CD8-positive, alpha-beta T cell (primary cell): ENCODE measurements at places on chromosomes 12 and 14.
A peak's percentile ranks its signal among the peaks of the same experiment; 100 is the strongest.

DNA sequence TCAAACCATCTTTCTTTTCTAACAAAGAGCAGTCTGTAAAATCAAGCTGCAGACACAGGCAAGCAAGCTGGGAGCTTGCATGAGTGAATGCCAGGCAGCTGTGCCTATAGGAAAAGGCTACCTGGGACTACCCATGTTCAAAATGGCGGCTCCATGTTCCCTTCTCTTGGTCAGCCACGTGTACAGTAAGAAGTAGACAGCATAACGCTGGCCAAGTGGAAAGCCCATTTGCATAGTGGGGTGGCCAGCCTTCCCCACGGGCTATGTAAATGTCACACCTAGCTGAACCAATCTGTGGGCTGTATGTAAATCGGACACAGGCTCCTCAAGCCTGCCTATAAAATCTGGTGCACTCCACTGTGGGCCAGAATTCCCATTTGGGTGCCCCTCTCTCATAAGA lies 117.1 kb downstream of the SYT10 start:
- DNase-seq: no peak

DNA sequence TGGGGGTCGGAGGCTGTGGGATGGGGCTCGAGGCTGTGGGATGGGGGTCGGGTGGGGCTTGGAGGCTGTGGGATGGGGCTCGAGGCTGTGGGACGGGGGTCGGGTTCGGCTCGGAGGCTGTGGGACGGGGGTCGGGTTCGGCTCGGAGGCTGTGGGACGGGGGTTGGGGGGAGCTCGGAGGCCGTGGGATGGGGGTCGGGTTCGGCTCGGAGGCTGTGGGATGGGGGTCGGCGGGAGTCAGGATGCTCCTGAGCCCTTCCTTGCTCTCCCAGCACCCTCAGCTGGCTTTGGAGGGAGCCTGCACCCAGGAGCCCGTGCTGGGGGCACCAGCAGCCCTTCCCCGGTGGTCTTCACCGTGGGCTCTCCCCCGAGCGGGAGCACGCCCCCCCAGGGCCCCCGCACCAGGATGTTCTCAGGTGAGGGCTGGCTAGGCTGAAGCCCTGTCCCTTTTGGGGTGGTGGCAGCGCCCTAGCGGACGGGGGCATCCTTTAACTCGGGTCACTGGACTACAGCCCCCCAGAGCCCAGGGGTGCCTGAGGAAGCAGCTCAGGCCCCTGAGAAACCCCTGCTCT lies 11.9 kb upstream of the PUS1 start:
- no peak for DNase-seq

DNA sequence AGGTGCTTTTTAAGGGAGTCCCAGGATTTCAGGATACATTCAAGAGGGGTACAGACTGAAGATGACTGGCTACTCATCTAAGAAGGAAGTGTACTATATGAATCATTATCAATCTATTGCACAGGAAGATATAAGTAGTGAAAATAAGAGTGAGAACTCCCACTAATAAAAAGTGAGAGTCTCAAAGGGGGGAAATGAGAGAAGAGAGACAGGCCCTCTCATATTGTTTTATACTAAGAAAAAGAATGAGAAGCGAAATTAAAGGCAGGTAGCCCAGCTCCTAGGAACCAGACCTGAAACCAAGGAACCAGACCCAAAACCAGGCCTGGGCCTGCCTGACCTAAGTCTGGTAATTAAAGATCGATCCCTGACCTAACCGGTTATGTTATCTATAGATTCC lies 54.6 kb downstream of the TESPA1 start:
- no peak for DNase-seq

GRCh38 chr14:76584271-76584702 lies 177.0 kb upstream of the VASH1 start:
- no peak for DNase-seq

DNA sequence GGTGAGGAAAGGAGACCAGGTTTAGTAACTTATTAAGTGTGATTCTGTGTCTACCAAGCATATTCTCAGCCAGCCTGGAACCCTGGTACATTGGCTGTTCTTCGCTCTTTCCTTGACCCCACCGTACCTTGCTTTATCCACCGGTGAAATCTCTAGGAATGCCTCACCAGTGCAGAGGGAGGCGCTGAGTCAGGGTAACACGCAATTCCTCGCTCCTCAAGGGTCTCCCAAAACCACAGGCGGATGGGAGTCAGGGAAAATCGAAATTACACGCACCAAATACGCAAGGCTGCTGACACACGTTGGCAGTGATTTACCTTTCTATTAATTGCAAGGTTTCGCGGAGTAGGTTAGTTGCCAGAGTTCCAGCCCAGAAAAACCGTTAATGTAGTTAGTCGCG lies 845 bp downstream of the L3HYPDH start:
- DNase-seq: no peak

DNA sequence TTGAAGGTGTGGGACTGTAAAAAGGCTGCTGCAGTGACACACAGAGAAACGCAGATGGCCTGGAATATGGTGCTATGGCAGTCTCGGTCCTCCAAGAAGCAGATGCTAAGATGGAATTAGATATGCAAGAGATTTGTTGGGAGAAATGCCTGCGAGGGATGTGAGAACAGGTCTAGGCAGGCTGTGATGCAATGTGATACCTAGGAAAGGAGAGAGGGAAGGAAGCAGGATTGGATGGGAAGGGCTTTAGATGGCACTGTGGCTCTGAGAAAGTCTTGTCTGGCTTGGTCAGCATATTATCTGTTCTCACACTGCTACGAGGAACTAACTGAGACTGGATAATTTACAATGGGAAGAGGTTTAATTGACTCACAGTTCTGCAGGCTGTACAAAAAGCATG lies 374.4 kb downstream of the BCAT1 start:
- DNase-seq: no peak

DNA sequence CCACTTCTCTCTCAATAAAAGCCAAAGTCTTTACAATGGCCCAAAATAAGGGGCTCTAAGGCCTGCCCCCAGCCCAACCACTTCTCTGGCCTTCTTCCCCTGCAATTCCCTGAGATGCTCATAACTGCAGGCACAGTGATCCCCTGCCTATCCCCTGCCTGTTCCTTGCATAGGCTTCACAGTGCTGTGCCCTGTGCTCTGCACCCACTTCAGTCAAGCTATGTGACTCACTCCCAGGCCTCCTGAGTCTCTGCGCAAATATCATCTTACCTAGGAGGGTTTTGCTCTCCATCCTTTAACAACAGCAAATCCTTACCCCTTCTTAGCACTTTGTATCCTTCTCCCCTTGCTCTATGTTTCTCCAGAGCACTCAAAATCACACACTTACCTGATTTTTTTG lies 242.2 kb downstream of the MSRB3 start:
- no peak for DNase-seq

- DNase-seq: no peak
Measured at GRCh38 chr12:19867151-19867550, 427.9 kb downstream of the AEBP2 start.

- no peak for DNase-seq
Measured at GRCh38 chr14:101506926-101507835, 54.1 kb upstream of the DIO3 start.

GRCh38 chr12:57837864-57838562 lies 8.5 kb downstream of the CTDSP2 start:
- no peak for DNase-seq

DNA sequence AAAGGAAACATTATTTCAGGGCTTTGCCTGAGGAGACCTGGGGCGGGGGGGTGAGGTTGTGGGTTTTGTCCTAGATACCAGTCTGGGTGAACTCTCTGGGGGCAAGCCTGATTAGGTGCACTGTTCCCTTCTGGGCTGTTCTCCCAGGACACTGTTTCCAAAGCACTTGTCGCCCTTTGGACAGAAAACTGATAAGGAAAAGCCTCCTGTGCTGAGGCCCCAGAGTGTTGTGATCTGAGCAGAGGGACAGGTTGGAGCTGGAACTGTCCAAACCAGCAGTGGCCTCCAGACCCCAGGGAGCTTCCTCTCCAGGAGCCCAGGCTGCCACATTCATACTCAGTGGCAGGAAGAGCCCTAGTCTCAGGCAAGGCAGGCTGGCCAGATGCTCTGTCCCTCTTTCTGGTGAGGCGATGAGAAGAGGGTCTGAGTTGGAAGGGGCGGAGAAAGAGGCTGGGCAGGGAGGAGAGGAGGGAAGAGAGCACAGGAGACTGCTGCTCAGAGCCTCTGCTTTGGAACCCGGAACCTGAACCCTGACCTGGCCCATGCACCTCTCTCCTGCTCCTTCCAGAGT lies 1.9 kb downstream of the GALNT16 start:
- DNase-seq: no peak

GRCh38 chr14:51782435-51782834 lies 78.0 kb upstream of the GNG2 start:
- no peak for DNase-seq

- DNase-seq: no peak
Measured at GRCh38 chr12:26939953-26940352, 1.7 kb downstream of the FGFR1OP2 start.

GRCh38 chr12:43882578-43883178 lies 46.8 kb downstream of the TMEM117 start:
- peak; percentile 29 for DNase-seq

GRCh38 chr12:96400631-96401075 lies 414 bp upstream of the CDK17 start:
- no peak for DNase-seq

DNA sequence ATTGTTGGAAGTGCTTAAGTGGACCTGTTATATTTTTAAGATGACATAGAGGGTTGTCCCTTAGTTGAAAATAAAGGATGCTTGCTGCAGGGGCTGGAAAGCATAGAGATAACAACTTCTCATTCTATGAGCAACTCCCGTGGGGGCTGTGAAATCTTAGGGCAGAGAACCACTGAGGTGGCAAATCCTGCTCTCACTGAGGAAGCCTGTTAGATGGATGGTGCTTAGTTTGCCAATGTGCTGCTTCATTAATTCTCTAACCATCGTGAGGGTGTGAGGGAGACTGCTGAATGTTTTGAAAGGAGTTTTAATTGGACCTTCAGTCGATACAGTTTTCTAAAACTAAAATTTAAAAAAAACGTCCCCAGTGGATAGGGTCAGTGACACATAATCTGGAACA lies 46.5 kb downstream of the PTPRO start:
- no peak for DNase-seq

GRCh38 chr12:11730299-11731041 lies 81.0 kb downstream of the ETV6 start:
- no peak for DNase-seq

DNA sequence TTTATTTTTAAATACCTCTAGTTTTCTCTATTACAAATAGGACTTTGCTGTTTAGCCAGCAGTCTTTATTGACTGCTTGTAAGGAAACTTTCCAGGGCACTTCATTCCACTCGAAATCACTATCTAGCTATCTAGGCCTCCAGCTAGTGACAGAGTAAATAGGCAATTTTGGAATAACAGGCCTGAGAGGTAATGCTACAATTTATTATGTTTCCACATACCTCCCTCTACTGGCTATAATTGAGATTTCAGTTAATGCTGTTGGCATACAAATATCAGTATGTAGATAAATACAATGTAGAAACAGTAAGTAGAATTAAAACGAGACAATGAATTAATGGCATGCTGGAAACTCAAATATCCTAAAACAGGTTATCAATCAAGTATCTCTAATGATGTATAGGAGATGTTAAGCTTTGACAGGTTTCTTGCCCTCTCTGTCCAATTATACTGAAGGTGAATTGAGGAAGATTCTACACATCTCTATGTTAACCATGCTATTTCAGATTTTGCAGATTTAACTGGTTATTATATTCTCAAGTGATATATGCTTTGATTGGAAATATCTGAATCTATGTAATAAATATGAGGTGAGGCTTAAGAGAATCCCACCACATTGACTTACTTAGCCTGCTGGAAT lies 7.2 kb downstream of the DTD2 start:
- no peak for DNase-seq

- DNase-seq: no peak
Measured at GRCh38 chr12:118052324-118053070, 8.5 kb downstream of the WSB2 start.

GRCh38 chr14:29528889-29529288 lies 398.8 kb downstream of the PRKD1 start:
- DNase-seq: no peak

DNA sequence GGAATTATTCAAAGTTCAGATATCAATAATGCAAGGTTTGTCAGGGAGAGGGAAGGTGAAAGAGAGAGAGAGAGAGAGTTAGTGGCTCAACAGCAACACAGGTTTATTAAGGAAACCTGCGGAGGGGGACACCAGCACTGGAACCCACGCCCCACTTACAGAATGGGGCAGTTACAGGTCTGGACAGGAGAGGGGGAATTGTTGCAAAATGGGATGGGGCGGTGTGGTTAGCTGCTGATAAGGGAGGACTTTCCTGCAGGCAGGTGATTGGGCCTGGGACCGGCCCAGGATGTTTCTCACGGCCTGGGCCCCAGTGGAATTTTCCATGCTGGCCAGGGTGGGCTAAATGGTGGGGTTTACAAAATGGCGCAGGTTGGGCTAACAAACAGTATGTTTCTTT lies 278.2 kb upstream of the SLC16A7 start:
- no peak for DNase-seq

GRCh38 chr12:1920971-1921370 lies 2.5 kb upstream of the CACNA2D4 start:
- no peak for DNase-seq

DNA sequence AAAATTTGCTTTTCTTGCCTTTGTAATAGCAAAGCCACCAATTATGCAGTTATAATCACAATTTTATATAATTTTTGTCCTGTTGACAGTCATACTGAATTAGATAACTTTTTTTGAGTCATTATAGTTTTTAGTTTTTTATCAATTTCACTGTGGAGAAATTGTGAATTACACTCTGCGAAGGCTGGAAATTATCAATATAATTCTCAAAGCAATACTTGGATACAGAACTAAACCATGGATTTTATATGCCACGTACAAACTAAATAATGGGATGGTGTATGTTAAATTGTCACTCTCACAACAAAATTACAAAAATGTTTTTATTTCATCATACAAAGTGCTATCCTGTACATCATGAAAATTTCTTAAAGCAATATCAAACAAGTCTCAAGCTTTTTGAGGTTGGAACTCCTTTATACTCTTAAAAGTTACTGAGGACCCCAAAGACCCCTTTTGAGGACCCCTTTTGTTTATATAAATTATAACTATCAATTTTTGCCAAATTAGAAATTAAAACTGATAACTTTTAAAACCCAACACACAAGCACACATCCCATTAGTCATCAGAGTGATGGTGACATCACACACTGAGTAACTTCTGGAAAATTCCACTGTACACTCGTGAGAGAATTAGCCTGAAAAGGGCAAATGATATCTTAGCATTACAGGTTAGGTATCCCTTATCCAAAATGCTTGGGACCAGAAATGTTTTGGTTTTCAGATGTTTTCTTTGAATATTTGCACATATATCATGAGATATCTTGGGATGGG lies 19.8 kb upstream of the AQP2 start:
- no peak for DNase-seq

- DNase-seq: no peak
Measured at GRCh38 chr12:121023799-121024198, 7.5 kb upstream of the C12orf43 start.

DNA sequence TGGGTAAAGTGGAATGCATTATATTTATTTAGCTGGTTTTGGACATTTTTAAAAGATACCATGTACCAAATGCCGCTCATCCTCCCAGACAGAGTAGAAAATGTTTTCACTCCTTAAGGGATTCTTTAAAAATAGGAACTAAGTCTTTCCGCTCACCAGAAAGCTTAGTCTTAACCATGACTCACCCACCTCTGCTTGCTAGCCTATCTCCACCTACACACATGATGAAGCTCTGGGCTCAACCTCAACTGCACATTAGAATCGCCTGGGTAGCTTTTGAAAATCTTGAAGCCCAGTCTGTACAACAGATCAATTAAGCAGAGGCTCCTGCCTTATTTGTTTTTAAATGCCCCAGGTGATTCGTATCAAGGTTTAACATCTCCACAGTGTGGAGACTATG lies 260.5 kb downstream of the NEDD1 start:
- no peak for DNase-seq
